GM20000 (cell line): ENCODE measurements at places on chromosomes 7 and 10.
A peak's percentile ranks its signal among the peaks of the same experiment; 100 is the strongest.

DNA sequence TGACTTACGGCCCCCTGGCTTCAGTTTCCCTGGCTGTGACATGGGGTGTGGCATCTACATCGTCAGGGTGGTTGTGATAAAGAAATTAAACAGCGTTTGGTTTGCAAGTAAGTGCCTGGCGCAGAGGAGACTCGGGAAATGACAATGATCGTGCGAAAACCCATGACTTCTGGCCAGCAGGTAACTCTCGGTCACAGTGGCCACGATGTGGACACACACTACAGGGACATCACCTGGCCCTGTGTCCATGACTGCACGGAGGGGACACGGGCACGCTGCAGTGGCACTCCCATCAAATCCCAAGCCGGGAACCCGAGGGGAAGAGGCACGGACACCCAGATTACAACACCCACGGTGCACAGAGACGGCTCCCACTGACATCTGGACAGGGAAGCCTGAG lies 28.7 kb downstream of the PAPOLB start:
- no peak for DNase-seq

DNA sequence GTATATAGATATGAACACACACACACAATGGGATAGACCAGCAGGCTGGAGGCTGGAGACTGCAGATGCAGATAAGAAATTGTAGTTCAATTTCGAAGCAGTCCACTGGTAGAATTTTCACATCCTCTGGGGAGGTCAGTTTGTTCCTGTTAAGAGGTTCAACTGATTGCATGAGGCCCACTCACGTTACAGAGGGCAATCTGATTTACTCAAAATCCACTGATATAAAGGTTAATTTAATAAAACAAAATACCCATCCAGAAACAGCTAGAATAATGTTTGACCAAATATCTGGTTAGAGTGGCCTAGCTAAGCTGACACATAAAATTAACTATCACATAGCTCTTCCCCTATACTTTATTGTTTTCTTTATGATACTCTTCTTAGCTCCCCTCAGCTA lies 162.9 kb upstream of the SMIM30 start:
- DNase-seq = no peak

DNA sequence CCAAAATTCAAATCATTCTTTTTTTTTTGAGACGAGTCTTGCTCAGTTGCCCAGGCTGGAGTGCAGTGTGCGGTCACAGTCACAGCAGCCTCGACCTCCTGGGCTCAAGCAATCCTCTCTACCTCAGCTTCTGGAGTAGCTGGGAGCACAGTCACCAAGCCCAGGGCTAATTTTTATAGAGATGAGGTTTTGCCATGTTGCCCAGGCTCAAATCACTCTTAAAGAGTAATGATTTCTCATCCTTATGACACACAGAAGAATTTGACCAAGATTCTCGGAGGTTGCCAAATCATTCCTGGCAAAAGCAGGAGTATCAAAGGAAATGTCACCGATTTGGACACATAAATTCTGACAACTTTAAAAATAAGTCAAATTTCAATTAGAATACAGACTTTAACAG lies 39.1 kb downstream of the SIRT1 start:
- DNase-seq = no peak

DNA sequence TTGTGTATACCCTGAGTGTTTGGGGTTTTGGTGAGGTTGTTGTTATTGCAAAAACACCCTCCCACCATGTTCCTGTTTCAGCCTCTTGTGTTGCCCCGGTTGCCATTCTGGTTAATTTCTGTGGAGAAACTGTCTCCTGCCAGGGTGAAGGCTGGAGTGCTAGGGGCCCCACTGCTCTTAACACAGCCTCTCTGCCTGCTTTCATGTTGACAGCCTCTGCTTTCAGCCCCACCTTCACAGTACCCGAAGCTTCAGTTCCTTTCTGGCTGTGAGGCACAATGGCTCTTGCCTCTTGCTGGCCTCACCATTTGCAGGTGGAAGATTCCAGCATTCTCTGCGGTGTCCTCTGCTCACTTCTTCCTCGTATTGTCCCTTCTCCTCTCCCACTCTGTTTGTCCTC lies 19.2 kb downstream of the SLC18A2 start:
- DNase-seq = no peak

DNA sequence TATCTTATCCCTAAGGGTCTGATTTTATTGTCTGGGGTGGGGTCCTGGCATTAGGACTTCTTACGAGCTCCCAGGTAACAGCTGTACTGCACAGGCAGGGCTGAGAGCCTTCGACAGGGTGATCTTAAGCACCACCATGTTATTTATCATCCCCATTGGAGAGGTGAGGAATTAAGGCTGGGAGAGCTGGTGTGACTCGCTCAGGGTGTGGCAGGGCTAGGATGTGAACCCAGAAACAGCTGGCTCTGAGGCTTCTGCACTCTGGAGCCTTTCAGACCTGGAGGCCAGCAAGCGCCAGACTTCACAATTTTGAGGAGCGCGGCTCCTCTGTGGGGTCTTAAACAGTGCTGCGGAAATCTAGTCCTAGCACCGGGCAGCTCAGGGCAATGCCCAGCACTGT lies 27.4 kb upstream of the NDST2 start:
- no peak for DNase-seq

- DNase-seq = no peak
Observed at GRCh38 chr7:83640240-83640639, 8.7 kb downstream of the SEMA3E start.

GRCh38 chr7:151782598-151783448 lies 94.1 kb downstream of the PRKAG2 start:
- DNase-seq = peak; percentile 85

GRCh38 chr10:61120805-61121204 lies 176.8 kb upstream of the RHOBTB1 start:
- peak; percentile 4 for DNase-seq

- DNase-seq = no peak
Observed at GRCh38 chr7:42197451-42197850, 39.6 kb downstream of the GLI3 start.

- DNase-seq = no peak
Observed at GRCh38 chr7:92730808-92731207, 105.6 kb downstream of the CDK6 start.

DNA sequence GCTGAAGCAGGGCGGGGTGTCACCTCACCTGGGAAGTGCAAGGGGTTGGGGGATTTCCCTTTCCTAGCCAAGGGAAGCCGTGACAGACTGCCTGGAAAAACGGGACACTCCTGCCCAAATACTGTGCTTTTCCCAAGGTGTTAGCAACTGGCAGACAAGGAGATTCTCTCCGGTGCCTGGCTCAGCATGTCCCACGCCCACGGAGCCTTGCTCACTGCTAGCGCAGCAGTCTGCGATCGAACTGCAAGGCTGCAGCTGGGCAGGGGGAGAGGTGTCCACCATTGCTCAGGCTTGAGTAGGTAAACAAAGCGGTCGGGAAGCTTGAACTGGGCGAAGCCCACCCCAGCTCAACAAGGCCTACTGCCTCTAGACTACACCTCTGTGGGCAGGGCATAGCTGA lies 80.9 kb upstream of the DNAJB12 start:
- no peak for DNase-seq

DNA sequence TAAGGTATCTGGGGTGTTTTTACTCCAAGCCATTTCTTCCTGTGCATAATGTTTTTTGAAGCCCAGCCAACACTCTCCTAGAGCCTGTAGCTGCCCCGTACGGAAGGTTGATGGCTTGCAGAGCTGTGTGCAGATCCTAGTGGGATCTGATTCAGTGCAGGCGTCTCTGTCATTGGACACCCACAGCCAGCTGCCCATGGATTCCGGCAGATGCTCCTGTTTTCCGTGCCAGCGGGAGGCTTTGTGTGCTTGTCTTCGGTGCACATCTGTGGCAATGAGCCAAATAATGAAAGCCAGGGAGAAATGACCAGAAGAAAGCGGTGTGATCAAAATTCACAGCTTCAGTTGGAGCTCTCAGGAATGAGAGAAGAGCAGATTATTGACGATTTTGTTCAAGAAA lies 426.4 kb downstream of the TYW1 start:
- DNase-seq = no peak

DNA sequence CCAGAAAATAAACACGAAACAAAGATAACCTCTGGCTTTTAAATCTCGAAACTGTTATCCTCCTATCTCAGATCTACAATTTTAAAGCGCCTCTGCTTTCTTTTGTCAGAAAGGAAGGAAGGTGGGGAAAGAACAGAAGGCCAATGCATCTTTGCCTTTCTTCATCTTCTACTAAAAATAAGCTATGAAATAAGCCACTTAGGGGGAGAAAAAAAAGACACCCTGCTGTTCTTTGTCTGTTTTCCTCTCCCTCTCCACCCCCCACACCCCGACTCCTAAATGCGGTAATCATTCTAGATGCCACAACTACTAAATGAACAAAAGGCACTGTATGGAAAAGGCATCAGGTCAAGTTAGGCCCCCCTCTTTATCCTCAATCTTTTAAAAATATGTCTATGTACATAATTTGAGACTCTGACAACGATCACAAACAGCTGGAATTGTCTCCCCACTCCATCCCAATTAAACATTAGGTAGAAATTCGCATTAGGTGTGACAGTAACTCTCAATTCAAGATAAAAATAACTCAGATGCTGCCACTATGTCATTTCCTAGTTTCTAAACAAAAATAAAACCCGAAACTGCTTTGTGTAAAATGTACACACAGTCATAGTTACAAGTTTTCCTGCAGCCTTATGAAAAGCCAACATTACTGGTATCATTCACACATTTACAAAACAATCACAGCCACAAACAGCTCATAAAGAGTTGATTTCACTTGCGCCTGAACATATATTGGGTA lies 2.4 kb downstream of the UBE2H start:
- DNase-seq = peak; percentile 73

DNA sequence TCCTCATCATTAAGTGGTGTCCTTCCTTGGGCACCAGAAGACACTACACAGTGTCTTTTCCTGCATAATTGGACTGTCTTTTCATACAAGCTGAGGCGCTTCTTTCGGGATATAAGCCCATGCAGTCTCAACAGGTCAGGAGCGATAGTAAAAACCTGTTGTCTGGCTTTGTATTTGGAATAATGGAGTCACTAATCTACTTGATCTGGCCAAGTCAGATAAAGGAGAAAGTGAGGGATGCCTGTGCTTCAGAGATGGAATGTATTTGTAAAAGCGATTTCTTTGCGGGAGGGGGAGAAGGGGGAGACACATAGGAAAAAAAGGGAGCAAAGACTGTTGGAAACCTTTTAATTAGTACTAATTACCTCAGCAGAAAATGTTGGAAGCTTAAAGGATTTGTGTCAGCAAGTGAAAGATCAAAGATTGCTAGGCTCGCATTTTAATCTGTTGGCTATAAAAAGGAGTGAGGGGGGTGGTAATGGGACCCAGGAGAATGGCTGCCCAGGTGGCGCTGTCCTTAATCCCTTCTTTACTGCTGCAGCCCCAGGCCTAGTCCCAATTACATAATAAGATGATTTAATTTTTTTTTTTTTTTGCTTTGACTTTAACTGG lies 581.4 kb downstream of the LRMDA start:
- no peak for DNase-seq

DNA sequence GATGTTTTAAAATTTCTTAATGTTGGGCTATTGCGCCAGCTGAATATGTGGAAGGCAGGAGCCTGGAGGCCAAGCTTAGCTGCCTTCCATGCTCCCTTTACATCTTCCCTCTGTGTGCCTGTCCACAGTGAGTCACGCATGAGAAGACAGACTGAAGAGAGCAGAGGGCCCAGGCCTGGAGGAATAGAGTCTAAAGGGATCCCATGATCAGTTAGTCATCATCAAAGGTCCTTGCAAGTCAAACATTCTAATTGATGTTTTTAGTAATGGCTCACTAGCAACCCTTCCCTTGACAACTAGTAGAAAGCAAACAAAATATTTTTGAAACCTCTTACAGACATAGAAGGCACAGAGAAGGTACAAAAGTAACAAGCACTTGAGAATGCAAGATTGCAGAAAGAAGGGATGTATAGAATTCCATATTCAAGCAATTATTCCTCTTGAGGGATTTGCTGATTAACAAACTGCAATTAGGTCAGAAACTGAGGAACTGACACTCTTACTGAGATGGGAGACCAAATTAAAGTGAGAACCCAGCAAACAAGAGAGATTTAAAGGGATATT lies 30.7 kb upstream of the APBB1IP start:
- no peak for DNase-seq

DNA sequence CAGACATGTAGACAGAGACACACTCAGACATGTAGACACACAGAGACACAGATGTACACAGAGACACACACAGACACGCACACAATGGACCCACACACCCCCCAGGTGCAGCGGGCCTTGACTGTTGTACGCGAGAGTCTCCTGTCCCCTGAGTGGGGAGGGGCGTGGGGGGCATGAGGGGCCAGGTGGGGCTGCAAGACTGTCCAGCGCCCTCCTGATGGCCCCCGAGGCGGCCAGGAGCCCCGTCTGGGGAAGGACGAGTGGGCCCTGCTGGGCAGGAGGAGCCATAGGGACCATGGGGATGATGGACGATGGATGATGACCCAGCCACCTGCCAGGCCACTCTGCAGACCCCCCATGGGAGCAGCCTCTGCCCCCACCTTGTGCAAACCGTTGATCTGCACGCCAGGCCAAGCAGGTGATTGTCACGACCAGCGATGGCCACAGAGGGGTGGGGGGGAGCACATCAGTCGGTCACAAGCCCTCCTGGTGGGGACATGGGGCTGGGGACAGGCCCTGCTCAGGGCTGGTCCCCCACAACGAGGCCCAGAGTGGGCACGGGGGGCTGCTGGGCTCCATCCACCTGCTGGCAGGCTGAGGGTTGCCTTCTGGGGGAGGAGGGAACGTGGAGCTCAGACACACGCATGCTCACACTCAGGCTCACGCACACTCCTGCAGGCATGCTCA lies 11.6 kb downstream of the VENTX start:
- no peak for DNase-seq

DNA sequence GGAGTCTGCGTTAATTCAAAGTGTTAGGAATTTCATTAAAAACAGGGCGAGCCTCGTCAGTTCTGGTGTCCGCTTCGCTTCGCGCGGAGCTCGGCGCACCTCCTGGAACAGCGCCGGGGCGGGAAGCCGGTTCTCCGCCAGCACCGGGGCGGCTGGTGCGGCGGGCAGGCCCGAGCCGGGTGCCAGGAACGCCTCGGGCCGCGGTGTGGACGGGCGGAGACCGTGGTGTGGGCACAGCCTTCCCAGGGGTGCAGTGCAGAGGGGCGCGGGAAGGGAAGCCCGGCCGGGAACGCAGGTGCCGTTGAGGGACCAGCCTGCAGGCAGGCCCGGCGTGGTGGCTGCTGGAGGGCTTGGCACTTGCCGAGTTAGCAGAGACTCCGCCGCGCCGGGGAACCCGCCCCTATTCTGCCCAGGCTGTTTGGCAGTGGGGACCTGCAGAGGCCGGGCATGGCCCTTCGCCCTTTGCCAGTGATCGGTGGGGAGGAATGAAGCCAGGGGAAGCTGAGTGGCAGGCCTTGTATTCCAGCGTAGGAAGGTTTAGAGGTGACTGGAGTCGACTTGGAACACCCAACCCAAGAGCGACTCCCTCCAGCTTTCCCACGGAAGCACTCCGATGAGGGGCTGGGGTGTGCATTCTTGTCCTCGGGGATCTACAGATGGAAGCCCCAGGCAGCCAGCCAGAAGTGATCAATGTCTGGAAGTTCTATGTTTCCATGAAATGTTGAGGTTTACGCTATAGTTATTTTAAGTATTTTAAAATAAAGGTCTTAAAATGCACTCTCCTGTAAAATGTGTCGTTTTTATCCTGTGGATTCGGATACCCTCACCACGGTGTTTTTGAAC lies 945 bp upstream of the RHEB start:
- DNase-seq = peak; percentile 37

GRCh38 chr10:51879238-51879637 lies 179.8 kb upstream of the CSTF2T start:
- peak; percentile 22 for DNase-seq
